ENCODE measurements at places on chromosomes 12 and 14. TPM values are rescaled to one million over a fixed set of nuclear protein-coding genes. Genes with fewer than 3 reads are reported as not detected.

MYH6 gene
- total RNA-seq, result not detected

GLT1D1 gene
- total RNA-seq, result 1.8 TPM

NDRG2 gene
- total RNA-seq, result 114 TPM

ARMH4 gene
- total RNA-seq, result 9.2 TPM

LHX5 gene
- total RNA-seq, result 0.10 TPM

DLGAP5 gene
- total RNA-seq, result 10.8 TPM

POTEM gene
- not detected for total RNA-seq

GALNT9 gene
- total RNA-seq, result 2.2 TPM

CLEC4D gene
- total RNA-seq, result not detected

- no peak overlapping the region for H3K4me3 ChIP-seq
- H3K4me1 ChIP-seq, result no peaks in the 10 kb centered on the region
- peak overlapping the region; percentile 50 for H3K27ac ChIP-seq
- no peaks in the 10 kb centered on the region for H3K36me3 ChIP-seq
- H3K27me3 ChIP-seq, result no peaks in the 10 kb centered on the region
These were observed 404.5 kb upstream of the TBX3 start for GRCh38 chr12:115088328-115088994.

- H3K36me3 ChIP-seq, result no peaks in the 10 kb centered on the region
- DNase-seq, result no peak
- H3K4me1 ChIP-seq, result no peaks in the 10 kb centered on the region
- H3K27me3 ChIP-seq, result peaks cover 13% of the 10 kb centered on the region
These were observed 17.5 kb upstream of the CCDC63 start for GRCh38 chr12:110829308-110829707.

DNA sequence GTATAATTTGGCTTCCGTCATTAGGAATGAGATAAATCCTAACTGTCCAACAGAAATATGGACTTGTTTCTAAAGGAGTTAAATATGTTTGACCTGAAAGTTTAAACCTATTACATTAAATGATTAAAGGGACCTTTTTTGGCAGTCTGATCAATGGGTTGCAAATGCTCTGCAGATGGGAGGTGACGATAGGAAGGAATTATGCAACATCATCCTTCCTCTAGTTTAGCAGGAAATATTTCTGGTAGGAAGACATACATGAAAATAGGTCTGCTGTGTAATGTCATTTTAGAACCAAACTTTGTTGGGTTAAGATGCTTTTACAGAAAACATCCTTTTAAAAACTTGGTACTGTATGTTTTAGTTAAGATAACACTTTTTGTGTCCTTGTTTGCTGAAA is 2.6 kb downstream of the LRRC10 start:
- no peaks in the 10 kb centered on the region for H3K36me3 ChIP-seq
- H3K4me1 ChIP-seq, result no peaks in the 10 kb centered on the region
- H3K4me3 ChIP-seq, result no peak overlapping the region
- H3K27ac ChIP-seq, result no peak overlapping the region
- no peaks in the 10 kb centered on the region for H3K27me3 ChIP-seq

DNA sequence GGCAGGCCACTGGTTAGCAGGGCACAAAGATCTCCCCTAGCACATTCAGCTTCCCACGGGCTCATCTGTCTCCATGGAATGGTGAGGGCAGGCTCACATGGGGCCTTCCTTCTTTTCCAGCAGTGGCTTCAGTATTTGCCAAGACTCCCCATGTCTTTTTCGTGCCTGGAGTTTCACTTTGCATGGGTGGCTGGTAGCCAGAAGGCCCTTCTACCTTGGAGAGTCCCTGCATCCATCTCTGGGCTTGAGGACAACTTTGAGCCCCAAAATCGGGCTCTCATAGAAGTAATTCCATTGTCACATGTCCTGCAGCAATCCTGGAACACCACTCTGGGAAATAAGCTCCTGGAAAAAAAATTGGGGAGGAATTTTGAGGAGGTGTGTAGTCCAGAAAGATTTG is 42.1 kb downstream of the NFKBIA start:
- H3K4me3 ChIP-seq, result no peak overlapping the region
- H3K4me1 ChIP-seq, result peaks cover 19% of the 10 kb centered on the region
- no peak for DNase-seq
- H3K27me3 ChIP-seq, result no peaks in the 10 kb centered on the region

GRCh38 chr12:120155072-120155471 is 38.5 kb upstream of the RAB35 start:
- H3K36me3 ChIP-seq, result no peaks in the 10 kb centered on the region
- no peaks in the 10 kb centered on the region for H3K4me1 ChIP-seq
- no peaks in the 10 kb centered on the region for H3K27me3 ChIP-seq

- no peak overlapping the region for H3K4me3 ChIP-seq
- no peaks in the 10 kb centered on the region for H3K36me3 ChIP-seq
- peak overlapping the region; percentile 86 for H3K27ac ChIP-seq
- peaks cover 18% of the 10 kb centered on the region for H3K4me1 ChIP-seq
These were observed 117.6 kb downstream of the SCARB1 start for GRCh38 chr12:124745891-124746570.

DNA sequence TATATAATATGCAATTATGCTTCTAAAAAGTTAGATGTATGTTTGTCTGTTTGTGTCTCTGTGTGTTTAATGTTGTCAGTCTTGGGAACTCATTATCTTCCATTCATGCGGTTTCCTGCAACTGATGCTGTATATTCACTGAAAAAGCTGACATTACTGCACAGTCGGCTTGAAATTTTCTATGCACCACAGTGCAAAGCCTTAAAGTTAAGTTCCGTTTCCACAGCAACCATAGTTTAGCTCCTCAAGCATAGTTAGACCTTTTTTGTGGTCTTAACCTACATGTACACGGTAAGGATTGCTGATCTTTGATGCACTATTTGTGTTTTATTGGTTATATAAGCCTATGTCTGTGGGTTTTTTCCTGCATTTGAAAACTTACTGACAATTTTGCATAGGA is 309.4 kb downstream of the KCNC2 start:
- H3K27ac ChIP-seq, result no peak overlapping the region
- H3K36me3 ChIP-seq, result no peaks in the 10 kb centered on the region
- DNase-seq, result no peak
- H3K27me3 ChIP-seq, result no peaks in the 10 kb centered on the region
- peaks cover 3% of the 10 kb centered on the region for H3K4me1 ChIP-seq

DNA sequence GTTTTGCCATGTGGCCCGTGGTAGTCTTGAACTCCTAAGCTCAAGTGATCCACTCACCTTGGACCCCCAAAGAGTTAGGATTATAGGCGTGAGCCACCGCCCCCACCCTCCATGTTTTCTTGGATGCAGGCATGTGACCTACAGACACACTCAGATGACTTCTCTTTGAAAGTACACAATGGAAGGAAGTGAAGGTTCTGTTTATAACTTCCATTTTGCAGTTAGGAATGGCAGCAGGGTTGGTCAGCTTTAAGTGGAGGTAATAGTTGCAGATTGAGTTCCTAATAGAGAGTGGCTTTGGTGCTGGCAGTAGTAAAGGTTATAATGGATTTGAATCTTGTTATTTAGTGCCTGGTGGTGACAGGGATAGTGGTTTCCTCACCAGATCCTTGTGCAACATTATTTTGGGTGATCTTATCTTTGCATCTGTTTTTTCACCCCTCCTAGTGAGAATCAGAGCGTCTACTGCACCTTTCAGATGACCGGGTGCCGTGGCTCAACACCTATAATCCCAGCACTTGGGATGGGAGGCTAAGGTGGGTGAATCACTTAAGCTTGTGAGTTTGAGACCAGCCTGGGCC is 15.3 kb downstream of the LARP4 start:
- no peaks in the 10 kb centered on the region for H3K27me3 ChIP-seq
- H3K4me1 ChIP-seq, result no peaks in the 10 kb centered on the region
- no peak overlapping the region for H3K4me3 ChIP-seq
- no peak for DNase-seq

GRCh38 chr12:56839489-56839848 is 76.3 kb downstream of the HSD17B6 start:
- peaks cover 10% of the 10 kb centered on the region for H3K4me1 ChIP-seq
- H3K4me3 ChIP-seq, result no peak overlapping the region
- H3K27ac ChIP-seq, result no peak overlapping the region
- no peaks in the 10 kb centered on the region for H3K27me3 ChIP-seq
- no peaks in the 10 kb centered on the region for H3K36me3 ChIP-seq

GRCh38 chr14:55333711-55334485 is 62.7 kb downstream of the FBXO34 start:
- peak; percentile 32 for DNase-seq
- peak overlapping the region; percentile 78 for H3K27ac ChIP-seq
- no peaks in the 10 kb centered on the region for H3K27me3 ChIP-seq
- H3K36me3 ChIP-seq, result no peaks in the 10 kb centered on the region

DNA sequence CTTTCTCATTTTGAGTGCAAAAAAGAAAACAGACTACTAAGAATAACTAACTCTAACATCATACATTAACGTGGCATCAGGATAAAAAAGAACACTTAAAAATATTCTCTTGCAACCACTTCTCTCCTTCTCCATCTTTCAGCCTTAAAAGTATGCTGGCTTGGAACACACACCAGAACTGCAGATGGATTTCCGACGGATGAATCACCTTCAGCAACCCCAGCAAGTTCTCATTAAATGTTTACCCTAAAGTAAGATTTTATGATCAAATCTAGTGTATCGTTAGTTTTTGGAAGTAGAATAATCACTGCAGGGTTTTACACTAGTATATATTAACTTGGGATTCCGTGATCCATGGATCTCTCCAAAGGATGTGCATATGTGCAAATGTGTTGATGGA is 1.2 kb downstream of the NEK9 start:
- no peaks in the 10 kb centered on the region for H3K27me3 ChIP-seq
- DNase-seq, result no peak
- no peaks in the 10 kb centered on the region for H3K36me3 ChIP-seq
- no peak overlapping the region for H3K4me3 ChIP-seq
- H3K27ac ChIP-seq, result no peak overlapping the region

- no peaks in the 10 kb centered on the region for H3K36me3 ChIP-seq
- DNase-seq, result no peak
- H3K4me1 ChIP-seq, result no peaks in the 10 kb centered on the region
These were observed 1.5 kb downstream of the TSHR start for GRCh38 chr14:80956922-80957321.

- no peaks in the 10 kb centered on the region for H3K36me3 ChIP-seq
- H3K27ac ChIP-seq, result peak overlapping the region; percentile 62
- peak overlapping the region; percentile 68 for H3K4me3 ChIP-seq
These were observed 490 bp downstream of the RILPL1 start for GRCh38 chr12:123532808-123533649.

GRCh38 chr14:96795109-96795828 is 1.9 kb upstream of the VRK1 start:
- no peaks in the 10 kb centered on the region for H3K27me3 ChIP-seq
- H3K27ac ChIP-seq, result no peak overlapping the region
- no peaks in the 10 kb centered on the region for H3K4me1 ChIP-seq
- DNase-seq, result no peak
- H3K4me3 ChIP-seq, result no peak overlapping the region

GRCh38 chr14:95885278-95885677 is 8.6 kb downstream of the TUNAR start:
- no peak overlapping the region for H3K27ac ChIP-seq
- peaks cover 27% of the 10 kb centered on the region for H3K27me3 ChIP-seq
- DNase-seq, result no peak
- no peaks in the 10 kb centered on the region for H3K36me3 ChIP-seq

DNA sequence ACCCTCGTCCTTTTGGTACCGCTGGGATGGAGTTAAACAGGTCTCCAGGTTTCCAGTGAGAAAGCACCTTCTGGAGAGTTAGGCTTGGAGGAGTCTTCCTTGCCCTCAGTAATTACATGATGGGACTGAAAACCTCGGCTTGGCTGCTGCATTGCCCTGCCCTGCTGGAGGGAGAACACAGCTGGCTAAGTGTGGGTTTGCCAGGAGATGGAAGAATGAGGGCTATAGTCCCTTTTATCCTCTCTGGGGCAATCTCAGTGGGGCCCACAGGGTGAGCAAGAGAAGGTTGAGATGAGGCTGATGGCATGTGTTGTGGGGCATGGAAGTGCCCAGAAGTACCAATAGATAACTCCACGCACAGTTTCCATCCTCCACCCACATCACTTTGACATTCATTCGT is 23.2 kb upstream of the MEG3 start:
- no peak overlapping the region for H3K27ac ChIP-seq
- no peak for DNase-seq
- no peak overlapping the region for H3K4me3 ChIP-seq
- no peaks in the 10 kb centered on the region for H3K4me1 ChIP-seq
- no peaks in the 10 kb centered on the region for H3K36me3 ChIP-seq

- no peaks in the 10 kb centered on the region for H3K4me1 ChIP-seq
- no peak overlapping the region for H3K4me3 ChIP-seq
- no peaks in the 10 kb centered on the region for H3K27me3 ChIP-seq
- no peak overlapping the region for H3K27ac ChIP-seq
- H3K36me3 ChIP-seq, result no peaks in the 10 kb centered on the region
These were observed 295.7 kb upstream of the FKBP4 start for GRCh38 chr12:2498964-2499500.

- no peaks in the 10 kb centered on the region for H3K36me3 ChIP-seq
- no peak overlapping the region for H3K4me3 ChIP-seq
- no peak for DNase-seq
- H3K27me3 ChIP-seq, result no peaks in the 10 kb centered on the region
- H3K4me1 ChIP-seq, result peaks cover 18% of the 10 kb centered on the region
These were observed 269.7 kb downstream of the RAD51B start for GRCh38 chr14:68089146-68089731.

DNA sequence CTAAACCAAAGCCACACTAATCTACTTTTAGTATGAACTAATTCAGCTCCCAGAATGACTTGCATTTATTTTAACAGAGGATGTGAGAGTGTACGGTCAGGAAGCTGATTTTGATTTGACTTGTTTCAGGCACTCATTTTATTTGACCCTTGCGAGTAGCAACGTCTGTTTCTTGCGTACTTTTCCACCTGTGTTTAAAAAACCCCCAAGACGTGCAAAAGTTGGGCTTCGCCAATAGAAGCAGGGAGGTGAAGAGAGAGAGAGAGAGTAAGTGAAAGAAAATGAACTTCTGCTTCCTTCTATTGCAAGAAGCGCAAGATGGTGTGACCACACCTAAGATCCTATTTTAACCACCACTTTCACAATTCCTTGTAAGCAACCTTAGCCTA is 6.7 kb upstream of the SLC15A4 start:
- H3K4me3 ChIP-seq, result no peak overlapping the region
- H3K27me3 ChIP-seq, result no peaks in the 10 kb centered on the region
- H3K36me3 ChIP-seq, result no peaks in the 10 kb centered on the region
- no peaks in the 10 kb centered on the region for H3K4me1 ChIP-seq

- H3K27ac ChIP-seq, result no peak overlapping the region
- H3K4me3 ChIP-seq, result no peak overlapping the region
- no peaks in the 10 kb centered on the region for H3K27me3 ChIP-seq
These were observed 287.5 kb downstream of the FOXG1 start for GRCh38 chr14:29054119-29054518.

- H3K27ac ChIP-seq, result no peak overlapping the region
- no peak for DNase-seq
- no peaks in the 10 kb centered on the region for H3K36me3 ChIP-seq
- H3K4me1 ChIP-seq, result no peaks in the 10 kb centered on the region
- no peak overlapping the region for H3K4me3 ChIP-seq
These were observed 13.1 kb upstream of the ANKS1B start for GRCh38 chr12:99997806-99998205.

GRCh38 chr14:68623307-68623706 is 169.6 kb downstream of the ZFP36L1 start:
- no peak for DNase-seq
- H3K4me3 ChIP-seq, result no peak overlapping the region
- no peaks in the 10 kb centered on the region for H3K27me3 ChIP-seq

- H3K27ac ChIP-seq, result no peak overlapping the region
- H3K36me3 ChIP-seq, result no peaks in the 10 kb centered on the region
- no peaks in the 10 kb centered on the region for H3K4me1 ChIP-seq
- no peak for DNase-seq
- H3K27me3 ChIP-seq, result peaks cover 25% of the 10 kb centered on the region
These were observed 3.6 kb upstream of the PLXNC1 start for GRCh38 chr12:94144781-94145180.

GRCh38 chr12:65668981-65669695 is 155.1 kb upstream of the HMGA2 start:
- DNase-seq, result no peak
- no peaks in the 10 kb centered on the region for H3K27me3 ChIP-seq
- no peaks in the 10 kb centered on the region for H3K4me1 ChIP-seq
- H3K36me3 ChIP-seq, result no peaks in the 10 kb centered on the region
- H3K4me3 ChIP-seq, result no peak overlapping the region
